ENCODE measurements at places on chromosomes 13 and 19. TPM values are rescaled to one million over a fixed set of nuclear protein-coding genes. Genes with fewer than 3 reads are reported as not detected.
A peak's percentile ranks its signal among the peaks of the same experiment; 100 is the strongest.

DNA sequence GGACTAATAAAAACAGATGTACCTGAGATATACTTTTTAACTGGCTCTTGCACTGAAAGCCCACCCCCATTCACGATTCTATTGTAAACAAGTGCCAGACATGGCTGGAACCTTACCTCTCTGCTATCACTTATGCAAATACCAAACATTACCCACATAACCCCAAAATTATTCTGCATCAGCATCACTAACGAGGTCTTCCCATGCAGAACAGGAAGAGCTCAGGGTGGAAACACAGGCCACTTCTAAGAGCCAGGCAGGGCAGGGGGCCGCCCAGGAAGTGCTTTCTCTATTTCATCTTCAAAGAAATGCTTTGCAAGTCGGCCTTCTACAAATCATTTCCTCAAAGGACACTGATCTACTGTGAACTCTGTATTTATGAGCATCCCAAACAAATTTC is 7.3 kb downstream of the IRS2 start:
- no peak for DNase-seq

DNA sequence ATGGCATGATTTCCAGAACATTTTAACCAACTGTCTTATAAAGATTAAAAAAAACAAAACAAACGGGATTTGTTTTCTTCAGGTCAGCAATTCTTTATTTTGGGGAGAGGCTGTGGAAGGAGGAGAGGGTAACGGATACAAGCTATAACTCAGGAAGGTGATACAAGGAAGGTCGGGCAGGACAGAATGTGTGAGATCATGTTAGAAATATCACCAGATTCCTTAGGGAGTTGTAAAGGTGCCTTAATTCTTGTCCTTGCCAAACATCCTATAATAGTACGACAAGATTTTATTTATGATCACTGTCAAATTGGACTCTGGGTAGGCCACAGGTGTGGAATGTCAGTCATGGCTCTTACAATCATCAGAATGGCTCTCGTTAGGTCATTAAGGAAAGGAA is 503.1 kb downstream of the DIAPH3 start:
- DNase-seq: no peak

- peak; percentile 44 for DNase-seq
Observed at GRCh38 chr19:53511933-53512374, 26.0 kb upstream of the ZNF331 start.

DNA sequence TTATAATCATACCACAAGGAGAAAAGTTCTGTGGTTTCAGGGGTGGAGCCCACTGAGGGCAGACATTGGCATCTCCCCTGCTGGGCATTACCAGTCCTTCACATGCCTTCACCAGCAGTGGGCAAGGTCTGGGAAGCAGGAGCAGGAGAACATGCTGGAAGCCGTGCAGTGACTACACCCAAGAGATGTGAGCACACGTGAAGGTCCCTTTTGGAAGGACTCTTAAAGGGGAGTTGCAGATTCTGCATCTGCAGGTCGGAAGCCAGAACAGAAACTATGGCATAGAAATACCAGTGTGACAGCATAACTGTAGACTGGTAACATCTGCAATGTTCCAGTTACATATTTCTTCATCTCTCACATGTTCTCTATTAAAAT is 26.9 kb upstream of the KL start:
- no peak for DNase-seq

The NCLN gene
- 46.0 TPM for total RNA-seq

- DNase-seq: no peak
Observed at GRCh38 chr19:53019684-53020083, 6.0 kb downstream of the ERVV-1 start.

The ADGRE2 gene
- total RNA-seq: 0.26 TPM

The NAA16 gene
- 11.0 TPM for total RNA-seq

The PNMA8A gene
- total RNA-seq: not detected

The LSR gene
- total RNA-seq: 145 TPM

The SHANK1 gene
- total RNA-seq: not detected

DNA sequence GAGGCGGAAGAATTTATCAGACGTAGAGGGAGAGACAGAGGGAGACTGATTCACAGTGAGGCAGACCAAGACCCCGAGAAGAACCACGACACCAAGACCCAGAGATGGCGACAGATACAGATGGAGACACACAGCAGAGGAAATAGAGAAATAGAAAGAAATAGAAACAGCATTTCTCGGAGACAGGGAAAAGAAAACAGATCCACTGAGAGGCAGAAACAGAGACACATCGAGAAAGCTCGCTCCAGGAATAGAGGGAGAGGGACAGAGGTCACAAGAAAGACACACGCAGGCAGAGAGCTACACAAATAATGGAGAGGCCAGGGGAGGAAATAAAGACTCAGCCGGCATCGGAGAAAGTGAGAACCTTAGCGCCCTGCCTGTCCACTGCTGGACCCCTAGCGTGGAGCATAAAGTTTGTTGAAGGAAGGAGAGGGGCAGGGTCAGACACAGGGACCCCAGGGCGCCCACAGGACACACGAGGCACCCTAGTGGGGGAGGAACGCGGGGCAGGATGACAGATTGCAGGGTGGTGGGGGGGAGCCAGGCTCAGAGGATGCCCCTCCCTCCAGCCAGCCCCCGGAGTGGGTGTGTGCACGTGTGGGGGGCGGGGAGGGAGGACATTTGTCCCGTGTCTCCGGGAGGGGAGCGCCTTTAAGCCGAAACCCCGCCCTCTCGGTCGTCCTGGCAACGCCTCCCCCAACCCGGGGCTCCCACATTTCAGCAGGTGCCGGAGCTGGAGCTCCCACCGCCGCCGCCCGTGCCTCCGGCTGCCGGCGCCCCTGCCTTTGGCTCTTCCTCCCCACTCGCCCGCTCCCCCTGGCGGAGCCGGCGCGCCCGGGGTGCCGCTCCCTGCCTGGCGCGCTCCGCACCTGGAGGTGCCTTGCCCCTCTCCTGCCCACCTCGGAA is at the start of gene PRKCG:
TSS of gene PRKCG (plus strand) at position 716 of the 909 bp plus-strand sequence. CDS start 298 bp downstream, outside the sequence.
- peak; percentile 93 for DNase-seq

- DNase-seq: peak; percentile 33
Observed at GRCh38 chr19:47094557-47095475, 18.8 kb downstream of the ZC3H4 start.

- peak; percentile 36 for DNase-seq
Observed at GRCh38 chr13:46324976-46325375, 62.1 kb downstream of the RUBCNL start.

The ZNF284 gene
- total RNA-seq: 2.0 TPM

The SPC24 gene
- 50.9 TPM for total RNA-seq

DNA sequence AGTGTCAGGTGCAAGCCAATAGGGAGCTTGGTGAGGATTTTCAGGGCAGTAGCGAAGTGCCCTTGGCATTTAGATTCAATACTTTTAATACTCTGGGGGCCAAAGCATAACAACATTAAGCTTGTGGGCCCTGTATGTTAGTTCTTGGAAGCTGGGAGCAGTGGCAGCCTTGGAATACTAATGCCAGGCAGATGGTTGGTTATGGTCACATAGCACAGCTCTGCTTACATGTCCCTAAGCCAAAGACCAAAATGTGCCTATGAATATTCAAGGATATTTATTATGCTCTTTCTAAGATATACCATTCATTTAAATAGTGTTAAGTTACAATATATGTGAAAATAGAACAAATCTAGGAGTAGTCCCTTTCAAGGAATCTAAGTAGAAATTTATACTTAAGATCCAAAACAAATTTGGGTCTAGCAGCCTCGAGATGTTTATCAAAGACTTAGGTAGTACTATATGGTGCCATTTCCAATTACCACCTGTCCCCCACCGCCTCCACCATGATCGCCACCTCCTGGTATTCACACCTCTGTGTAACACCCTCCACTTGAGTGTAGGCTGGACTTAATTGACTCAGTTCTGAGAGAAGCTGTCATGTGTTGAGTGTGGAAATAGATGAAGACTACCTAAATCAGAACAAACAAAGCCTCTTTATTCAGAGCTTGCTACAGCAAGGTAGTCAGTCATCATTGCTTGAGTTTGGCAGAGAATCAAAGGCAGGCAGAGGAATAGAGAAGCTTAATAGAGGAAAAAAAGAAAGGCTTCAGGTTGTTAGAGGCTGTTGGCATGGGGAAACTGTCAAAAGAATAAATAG is 261.0 kb downstream of the GPC5 start:
- DNase-seq: no peak

GRCh38 chr19:50664204-50664603 is 15.0 kb downstream of the C19orf81 start:
- DNase-seq: no peak

GRCh38 chr19:30327331-30327730 is 44.9 kb upstream of the ZNF536 start:
- no peak for DNase-seq

GRCh38 chr13:72198967-72199560 is 332.1 kb upstream of the DACH1 start:
- DNase-seq: no peak

The CLIP3 gene
- total RNA-seq: 4.2 TPM

- no peak for DNase-seq
Observed at GRCh38 chr13:20713751-20714150, 10.3 kb downstream of the IL17D start.

The LHB gene
- 1.6 TPM for total RNA-seq

Measured in PC-9 (cell line).